ENCODE measurements at places on chromosomes 5 and 9. TPM values are rescaled to one million over a fixed set of nuclear protein-coding genes. Genes with fewer than 3 reads are reported as not detected.

GRCh38 chr5:143168171-143168741 lies 235.2 kb downstream of the NR3C1 start:
- no peak for DNase-seq

- no peak for DNase-seq
Measured at GRCh38 chr5:88657136-88657535, 225.8 kb downstream of the MEF2C start.

DNA sequence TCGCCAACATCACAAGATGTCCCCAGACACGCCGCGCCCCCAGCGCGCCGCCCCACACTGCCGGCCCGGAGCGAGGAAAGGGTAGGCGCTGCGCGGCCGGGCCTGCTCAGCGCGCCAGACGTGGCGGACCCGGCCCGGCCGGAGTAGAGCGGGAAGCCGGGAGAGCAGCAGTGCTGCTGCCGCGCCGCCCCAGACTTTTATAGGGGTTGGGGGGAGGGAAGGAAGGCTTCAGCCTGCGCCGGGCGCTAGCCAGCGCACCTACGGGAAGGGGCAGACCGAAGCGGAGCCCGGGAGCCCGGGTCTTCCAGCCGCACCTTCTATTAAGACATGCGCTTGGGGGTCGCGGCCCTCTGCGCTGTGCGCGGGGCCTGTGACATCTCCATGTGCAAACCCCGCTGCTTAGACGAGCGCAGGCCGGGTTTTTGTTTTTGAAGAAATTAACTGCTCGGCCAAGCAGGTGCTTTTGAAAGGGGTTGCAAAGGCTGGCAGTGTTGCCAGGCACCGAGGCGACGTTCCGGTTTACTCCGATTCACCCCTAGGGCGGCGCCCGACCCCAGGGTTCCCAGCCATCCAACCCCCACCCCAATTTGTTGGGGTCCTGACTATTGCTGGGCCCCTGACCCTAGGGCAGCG lies 353 bp upstream of the PAX5 start:
- peak; percentile 65 for DNase-seq

- DNase-seq: no peak
Measured at GRCh38 chr5:143019157-143019556, 249.0 kb downstream of the ARHGAP26 start.

Gene SH3GL2
- total RNA-seq: 3.1 TPM

DNA sequence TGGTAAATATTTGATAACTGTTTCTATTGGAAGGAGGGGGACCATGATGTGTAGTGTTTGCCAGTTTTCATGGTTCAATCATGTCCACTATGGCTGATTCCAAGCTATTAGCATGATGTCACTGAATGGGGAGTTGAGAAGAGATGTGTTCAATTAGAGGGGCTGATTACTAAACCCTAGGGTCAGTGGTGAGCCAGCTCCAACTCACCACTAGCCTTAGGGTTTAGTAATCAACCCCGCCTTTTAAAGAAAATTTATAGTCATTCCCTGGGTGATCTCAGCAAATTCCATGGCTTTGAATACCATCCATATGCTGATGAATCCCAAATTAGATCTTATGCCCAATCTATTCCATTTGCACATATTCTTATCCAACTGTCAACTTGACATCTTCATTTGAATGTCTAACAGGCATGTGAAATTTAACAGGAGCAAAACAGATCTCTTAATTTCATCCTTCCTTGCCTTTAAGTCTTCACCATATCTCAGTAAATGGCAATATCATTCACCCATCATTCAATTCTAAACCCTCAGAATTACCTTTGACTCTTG lies 98.8 kb downstream of the GCNT1 start:
- no peak for DNase-seq

GRCh38 chr9:38008168-38009034 lies 60.6 kb downstream of the SHB start:
- DNase-seq: no peak

- DNase-seq: no peak
Measured at GRCh38 chr5:139268364-139269202, 25.0 kb upstream of the MATR3 start.

GRCh38 chr9:104974053-104974962 lies 46.4 kb upstream of the ABCA1 start:
- DNase-seq: no peak

Gene ZMAT2
- 51.4 TPM for total RNA-seq

Gene SH3PXD2B
- 22.8 TPM for total RNA-seq

DNA sequence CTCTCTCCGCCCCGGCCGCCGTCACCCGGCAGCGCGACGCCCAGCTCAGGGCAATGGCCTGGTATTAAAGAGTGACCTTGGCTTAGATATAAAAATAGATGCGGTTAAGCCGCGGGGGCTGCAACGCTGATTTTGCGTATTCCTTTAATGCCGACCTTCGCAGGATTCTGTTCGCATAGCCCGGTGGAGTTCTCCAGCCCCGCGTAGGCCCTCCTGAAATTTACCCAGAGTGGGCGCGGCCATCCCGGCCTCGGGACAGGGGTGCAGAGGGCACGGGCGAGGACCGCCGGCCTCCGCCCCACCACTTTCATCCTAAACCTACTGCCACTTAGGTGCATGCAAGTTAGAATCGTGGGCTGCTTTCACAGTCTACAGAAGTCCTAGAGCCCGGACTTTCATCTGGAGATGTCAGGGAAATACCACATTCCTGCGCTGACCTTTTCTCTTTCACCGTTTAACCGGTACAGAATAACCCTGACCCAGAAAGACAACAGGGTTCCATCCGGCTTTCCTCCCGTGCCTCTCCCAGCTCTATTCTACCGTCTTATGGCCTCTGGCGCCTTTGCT lies 492 bp upstream of the FAM169A start:
- DNase-seq: peak; percentile 34

DNA sequence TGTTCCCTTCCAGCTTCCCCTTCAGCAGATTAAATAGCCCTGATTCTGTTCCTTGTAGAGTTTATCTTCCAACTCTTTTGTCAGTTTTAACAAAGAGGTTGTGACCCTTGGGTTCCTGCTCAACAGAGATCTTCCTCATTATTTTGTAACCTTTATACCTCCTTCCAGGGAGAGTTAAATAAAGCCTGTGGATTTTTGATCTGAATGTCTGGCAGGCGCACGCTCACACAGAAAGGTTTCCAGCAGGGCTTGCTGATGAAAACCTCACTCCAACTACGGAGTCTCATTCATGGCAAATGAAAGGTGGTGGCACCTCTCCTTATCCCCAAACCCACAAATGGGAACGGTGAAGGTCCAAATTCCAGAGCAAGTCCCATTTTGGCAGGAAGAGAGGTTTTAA lies 129.0 kb downstream of the SREK1 start:
- DNase-seq: no peak

GRCh38 chr5:52910071-52910470 lies 79.1 kb upstream of the ITGA2 start:
- DNase-seq: no peak

Gene GTF2H2C
- total RNA-seq: 36.6 TPM

Gene C8G
- total RNA-seq: 1.9 TPM

DNA sequence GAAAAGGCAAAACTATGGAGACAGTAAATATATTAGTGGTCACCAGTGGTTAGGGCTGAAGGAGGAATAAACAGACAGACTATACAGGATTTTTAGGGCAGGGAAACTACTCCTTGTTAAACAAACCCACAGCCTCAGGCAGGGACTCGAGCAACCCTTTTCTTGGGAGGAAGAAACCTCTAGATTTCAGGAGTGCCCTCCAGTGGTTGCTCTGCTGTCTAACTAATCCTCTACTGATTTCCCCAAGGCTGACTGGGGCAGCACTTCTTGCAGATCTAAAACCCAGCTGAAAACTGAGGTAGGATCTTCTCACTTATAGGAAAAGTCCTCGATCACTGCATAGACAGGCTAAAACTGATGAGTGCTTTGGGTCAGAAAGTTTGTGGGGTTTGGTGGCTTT lies 176.8 kb downstream of the ISOC1 start:
- no peak for DNase-seq

Gene TSSK1B
- 0.13 TPM for total RNA-seq

- no peak for DNase-seq
Measured at GRCh38 chr5:119379942-119380547, 24.2 kb downstream of the TNFAIP8 start.

DNA sequence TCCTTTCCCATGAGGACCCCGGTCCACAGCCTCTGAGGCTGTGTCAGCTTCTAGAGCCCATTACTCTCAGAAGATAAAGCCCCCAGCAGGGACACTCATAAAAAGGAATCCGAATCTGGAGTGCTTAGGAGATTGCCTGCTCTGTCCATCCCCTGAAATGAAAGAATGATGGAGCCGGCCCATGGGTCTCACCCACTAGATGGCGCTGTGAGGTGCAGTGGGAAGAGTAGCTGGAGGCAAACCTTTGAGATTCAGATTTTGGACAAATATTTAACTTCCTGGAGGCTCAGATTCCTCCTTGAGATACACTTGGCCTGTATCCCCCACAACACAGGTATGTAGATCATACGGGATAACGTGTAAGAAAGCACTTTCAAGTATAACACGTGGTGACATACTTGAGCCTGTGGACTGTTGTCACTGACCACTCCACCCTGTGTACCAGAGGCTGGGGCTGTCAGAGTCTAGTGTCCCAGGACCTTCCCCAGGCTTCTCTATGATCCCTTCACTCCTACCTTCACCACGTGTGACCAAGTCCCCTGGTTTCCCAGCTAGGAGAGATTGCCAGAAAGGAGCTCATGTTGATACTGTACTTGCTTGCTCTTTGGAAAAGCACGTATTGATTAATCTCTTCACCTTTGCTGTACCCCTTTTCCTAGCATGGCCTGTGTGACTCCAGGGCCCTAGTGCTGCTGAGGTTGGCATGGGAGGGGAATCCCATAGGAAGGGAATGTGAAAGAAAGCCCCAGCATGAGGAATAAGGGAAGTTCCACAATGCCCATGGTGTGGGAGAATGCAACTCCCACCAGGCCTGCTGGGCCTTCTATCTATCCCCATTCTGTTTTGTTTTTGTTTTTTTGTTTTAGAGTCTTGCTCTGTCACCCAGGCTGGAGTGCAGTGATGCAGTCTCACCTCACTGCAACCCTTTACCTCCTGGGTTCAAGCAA lies 32.1 kb downstream of the TRMO start:
- DNase-seq: peak; percentile 63

GRCh38 chr5:150312518-150312917 lies 9.8 kb upstream of the ARSI start:
- DNase-seq: no peak

- DNase-seq: no peak
Measured at GRCh38 chr9:98879094-98879962, 64.4 kb upstream of the COL15A1 start.

Gene BTNL8
- 0.19 TPM for total RNA-seq

- DNase-seq: no peak
Measured at GRCh38 chr5:90488791-90489190, 14.1 kb downstream of the POLR3G start.

- DNase-seq: peak; percentile 59
Measured at GRCh38 chr5:16615741-16616535, 859 bp downstream of the RETREG1 start.

Gene NPR3
- total RNA-seq: 12.5 TPM

DNA sequence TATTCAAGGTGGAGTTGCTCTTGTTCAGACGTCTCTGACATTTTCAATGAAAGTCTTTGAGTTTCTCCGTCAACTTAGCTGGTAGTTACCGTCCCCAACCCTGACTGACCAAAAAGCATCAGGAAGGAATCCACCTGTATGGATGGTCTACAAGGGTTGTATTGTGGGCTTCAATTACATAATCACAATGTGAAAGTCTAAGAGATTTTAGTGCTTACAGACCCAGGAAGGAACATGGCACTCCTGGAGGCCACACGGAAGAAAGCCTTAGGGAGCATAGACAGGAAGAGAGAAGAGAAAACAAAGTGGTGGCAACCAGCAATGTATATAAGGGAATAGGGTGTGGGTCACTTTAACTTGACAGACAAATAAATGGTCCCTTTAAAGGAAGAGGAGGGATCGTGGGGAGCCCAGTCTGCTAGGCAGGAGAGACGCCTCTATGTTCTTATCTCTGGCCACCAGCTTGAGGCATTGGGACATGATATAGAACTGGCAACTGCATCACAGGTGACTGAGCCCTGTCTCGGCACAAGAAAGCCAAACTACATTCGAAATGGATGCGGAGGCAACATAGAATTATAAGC lies 80.4 kb downstream of the ALDH7A1 start:
- DNase-seq: no peak

Gene HOMER1
- 9.2 TPM for total RNA-seq

DNA sequence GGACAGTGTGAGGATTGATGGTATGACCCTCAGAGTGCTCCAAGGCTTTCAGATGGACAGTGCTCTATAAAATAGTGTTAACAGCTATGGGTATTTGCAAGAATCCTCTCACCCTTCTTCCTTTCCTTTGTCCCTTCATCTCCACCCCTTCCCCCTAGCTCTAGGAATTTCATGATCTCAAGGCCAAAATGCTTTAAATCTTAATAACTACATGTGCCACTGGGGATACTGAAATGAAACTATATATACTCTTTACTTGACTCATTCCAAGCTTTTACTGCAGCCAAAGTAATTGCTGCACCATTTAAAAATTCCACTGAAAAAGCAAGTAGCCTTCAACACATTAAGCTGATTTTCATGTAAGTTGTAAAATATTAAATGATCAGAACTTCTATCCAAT lies 361.6 kb upstream of the SLC30A5 start:
- DNase-seq: no peak

Gene OR13C5
- not detected for total RNA-seq

GRCh38 chr9:93653760-93654159 lies 77.4 kb downstream of the PHF2 start:
- DNase-seq: no peak

Gene DDX4
- total RNA-seq: not detected

DNA sequence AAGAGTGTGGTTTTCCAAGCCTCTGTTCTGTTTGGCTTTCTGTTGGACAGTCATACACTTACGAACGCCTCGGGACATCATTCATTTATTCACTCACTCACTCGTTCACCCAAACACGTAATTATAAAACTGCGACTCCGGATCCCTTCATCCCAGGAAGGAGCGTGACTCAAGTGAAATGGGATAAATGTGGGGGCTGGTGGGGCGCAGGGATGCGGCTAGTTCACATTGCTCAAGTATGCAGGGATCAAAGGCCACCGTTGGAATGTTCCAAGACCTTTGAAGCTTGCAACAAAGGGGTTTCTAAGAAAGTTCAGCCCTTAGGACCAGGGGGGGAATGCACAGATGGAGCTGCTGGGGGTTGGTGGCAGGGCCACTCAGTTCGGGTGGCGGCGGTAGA lies 64.2 kb downstream of the CFAP77 start:
- DNase-seq: no peak

Gene TMEM8B
- total RNA-seq: 18.3 TPM
